ENCODE measurements at places on chromosomes 5 and 9.

GRCh38 chr5:90014420-90014819 is 395.1 kb downstream of the CETN3 start:
- no peak for DNase-seq

DNA sequence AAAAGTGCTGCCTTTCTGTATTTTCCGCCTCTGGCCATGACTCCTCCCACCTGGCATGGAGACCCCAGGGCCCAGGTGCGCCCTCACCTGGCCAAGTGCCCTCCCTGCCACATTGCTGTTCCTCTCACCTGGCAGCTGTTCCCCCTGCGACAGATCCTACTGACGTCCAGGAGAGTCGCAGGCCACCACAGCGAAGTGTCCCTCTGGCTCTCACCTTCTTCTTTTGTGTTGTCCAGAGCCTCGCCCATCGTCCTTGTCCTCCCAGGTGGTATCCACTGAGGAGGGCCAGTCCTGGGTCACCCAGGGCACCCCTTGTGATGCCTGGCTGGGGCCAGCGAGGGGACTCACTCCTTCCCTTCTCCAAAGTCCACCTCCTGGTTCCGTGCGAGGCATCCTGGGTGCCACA is 2.6 kb downstream of the NKD2 start:
- DNase-seq, result peak; percentile 44

GRCh38 chr9:3455717-3456116 is 70.1 kb downstream of the RFX3 start:
- DNase-seq, result no peak

DNA sequence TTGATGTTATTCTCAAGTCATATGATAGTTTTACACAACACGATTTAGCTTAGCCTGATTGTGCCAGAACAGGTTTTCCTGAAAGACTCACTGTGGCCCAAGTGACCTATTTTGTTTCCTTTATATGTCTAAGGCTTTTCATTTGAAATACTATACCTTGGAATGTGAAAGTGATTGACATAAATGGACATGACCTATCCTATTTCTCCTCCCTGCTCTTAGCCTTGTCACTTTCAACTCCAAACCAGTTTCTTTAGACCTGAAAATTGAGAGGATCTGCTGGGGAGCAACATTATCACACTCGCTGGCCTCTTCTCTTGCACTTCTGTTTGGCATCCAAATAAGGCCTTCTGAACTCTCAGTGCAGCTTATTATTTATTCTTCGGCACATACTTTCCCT is 496.8 kb downstream of the MAT2B start:
- DNase-seq, result no peak

DNA sequence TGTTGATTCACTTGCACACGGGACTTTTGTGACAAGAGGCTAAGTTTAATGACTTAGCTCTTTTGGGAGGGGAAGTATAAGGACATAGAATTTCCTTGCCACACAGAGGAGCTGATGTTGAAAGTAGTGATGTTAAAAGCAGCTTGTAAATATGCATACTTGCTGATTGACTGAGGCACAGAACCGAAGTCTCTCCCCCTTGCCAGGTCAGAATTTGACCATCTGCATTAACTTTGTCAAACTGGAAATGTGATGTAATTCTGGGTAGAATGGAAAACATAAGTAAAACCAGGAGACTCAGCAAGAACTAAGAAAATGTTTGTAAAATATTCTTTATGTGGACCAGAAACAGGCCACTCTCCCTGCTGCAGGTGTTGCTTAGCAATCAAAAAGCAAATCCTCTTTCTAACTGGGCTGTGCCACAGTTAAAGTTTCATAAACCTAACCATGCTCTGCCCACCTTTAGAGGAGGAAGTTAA is 284.2 kb downstream of the NR3C1 start:
- no peak for DNase-seq

All from stimulated activated CD4-positive, alpha-beta T cell treated with anti-CD3 and anti-CD28 coated beads, Interleukin-15, amount 100 ng/mL, for 48 hours (primary cell).